ENCODE measurements at places on chromosomes 7 and 10.
A peak's percentile ranks its signal among the peaks of the same experiment; 100 is the strongest.

DNA sequence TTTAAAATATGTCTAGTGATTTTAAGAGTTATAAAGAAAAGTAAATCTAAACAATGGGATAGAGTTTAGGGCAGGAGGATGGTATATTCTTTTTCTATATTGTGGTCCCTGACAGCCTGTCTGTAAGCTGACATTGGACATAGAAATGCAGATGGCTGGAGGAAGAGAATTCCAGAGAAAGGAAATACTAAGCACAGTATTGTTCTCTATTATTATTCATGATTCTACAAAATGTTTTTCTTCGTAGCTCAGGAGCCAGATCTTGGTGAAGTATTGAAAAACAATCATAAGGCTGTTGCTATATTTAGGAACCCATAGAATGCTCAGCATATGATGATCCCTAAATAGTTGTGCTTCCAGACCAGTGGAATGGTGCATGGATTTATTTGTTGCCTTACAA is 117.0 kb upstream of the FAM3C start:
- DNase-seq: no peak

DNA sequence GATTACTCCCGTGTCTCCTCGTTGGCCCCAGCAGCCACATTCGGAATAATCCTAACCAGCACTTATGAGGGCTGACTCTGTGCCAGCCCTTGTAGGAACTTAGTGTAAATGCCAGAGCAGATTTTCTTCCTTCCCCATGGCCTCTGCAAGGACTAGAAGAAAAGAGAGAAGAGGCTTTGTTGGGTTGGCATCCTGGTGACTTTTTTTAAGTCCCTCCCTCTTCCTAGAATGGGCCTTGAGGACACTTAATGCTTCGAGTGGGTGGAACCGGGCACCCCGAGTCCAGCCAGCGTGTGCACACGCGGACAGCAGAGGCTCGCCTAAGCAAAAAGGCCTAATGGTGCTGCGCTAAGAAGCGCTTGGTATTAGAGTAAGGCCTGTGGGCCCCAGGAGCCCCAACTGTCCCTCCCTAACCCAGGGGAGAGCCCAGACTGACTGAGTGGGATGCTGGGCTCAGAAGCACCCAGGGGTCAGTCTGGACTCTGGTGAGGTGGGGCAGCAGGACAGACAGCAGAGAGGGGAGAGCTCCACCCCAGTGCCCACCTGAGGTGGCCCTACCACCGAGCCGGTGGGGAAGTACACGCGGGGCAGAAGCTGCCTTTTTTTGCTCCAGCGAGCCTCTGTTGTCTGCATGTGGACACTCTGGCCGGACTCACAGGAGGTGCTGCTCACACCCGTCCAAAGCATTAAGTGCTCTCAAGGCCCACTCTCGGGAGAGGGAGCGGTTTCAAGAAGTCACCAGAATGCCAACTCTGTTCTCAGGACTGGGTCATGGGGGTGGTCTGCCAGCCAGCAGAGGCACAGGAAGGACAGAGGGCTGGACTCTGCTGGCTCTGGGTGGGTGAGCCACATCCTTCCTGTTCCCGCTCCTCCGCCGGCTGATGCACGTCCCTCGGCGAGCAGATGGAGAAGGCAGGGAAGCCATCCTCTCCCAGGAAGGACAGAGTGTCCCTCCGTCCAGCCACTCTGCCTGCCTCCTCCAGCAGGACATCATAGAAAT is 12.5 kb downstream of the ITPRIP start:
- DNase-seq: no peak

GRCh38 chr10:95221124-95221523 is 27.1 kb downstream of the ACSM6 start:
- peak; percentile 70 for DNase-seq

GRCh38 chr7:35399216-35399615 is 145.3 kb upstream of the TBX20 start:
- no peak for DNase-seq

DNA sequence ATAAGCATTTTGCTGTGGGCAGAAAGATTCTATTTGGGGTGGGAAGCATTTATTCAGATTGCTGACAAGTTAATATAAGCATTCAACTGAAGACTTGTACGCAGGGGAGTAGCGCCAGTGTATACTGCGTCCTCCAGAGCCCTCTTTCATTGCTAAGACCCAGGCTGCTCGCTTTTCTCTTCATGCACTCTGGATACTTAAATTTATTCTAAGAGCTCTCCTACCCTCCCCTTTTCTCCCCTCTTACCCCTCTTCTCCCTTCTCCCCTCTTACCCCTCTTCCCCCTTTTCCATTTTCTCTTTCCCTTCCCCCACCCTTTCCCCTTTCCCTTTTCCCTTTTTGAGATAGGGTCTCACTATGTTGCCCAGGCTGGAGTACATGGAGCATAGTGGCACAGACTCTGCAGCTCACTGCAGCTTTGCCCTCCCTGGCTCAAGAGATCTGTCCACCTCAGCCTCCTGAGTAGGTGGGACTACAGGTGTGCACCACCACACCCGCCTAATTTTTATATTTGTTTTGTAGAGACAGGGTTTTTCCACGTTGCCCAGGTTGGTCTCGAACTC is 125.8 kb downstream of the CDK14 start:
- DNase-seq: no peak

- DNase-seq: no peak
Observed at GRCh38 chr7:107622894-107623293, 37.7 kb upstream of the SLC26A4 start.

DNA sequence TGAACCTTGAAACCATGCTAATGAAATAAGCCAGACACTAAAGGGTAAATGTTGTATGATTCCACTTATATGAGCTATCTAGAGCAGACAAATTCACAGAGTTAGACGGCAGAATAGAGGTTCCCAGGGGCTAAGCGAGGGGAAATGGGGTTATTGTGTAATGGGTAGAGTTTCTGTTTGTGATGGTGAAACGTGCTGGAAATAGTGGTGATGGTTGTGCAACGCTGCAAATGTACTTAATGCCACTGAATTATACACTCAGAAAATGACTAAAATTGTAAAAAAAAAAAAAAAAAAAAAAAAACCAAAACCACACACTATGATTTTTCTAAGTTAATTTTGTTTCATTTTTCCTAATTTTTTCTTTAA is 30.0 kb downstream of the SFXN4 start:
- no peak for DNase-seq

DNA sequence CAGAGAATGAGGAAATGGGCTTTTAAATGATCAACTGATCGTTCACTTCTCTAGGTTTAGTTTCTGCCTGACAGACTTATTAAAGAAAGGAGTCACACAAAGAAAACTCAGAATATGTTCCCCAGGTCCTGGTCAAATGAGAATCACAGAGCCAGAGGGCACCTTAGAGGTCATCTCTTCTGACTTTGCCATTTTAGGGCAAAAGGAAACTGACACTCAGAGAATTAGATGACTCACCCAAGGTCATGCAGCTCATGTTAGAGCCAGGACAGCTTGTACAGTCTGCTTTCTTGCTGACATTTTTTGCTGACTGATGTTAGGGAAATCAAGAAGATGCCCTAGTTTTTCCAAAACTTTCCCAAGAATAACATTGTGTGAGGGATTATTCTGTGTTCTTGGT is 312.7 kb upstream of the SP8 start:
- no peak for DNase-seq

DNA sequence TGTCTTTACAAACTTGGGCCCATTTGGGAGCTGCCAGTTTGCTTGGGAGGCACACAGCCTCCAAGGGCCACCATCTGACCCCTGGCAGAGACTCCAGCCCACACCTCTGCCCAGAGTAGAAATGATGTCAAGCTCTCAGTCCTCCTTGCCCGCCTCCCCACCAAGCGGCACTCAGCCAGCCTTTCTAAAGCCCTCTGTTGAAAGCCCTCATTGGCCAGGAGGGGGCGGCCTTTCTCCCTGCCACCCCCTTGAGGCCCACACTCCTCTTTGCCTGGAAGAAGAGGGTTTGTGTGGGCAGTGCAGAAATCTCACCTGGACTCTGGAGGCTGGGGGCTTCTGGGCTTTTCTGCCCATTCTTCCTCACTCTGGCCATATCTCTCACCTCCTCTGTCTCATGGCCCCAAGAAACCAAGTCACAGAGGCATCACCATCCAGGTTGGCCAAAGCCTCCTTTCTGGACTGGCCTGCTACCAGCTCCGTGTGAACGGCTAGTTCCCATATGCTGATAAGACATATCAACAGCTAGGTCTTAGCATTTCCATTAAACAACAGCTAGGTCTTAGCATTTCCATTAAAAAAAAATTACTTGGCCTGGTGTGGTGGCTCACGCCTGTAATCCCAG is 36.1 kb downstream of the UBTD1 start:
- DNase-seq: no peak

GRCh38 chr7:140674899-140675701 is 2.4 kb downstream of the ADCK2 start:
- no peak for DNase-seq

DNA sequence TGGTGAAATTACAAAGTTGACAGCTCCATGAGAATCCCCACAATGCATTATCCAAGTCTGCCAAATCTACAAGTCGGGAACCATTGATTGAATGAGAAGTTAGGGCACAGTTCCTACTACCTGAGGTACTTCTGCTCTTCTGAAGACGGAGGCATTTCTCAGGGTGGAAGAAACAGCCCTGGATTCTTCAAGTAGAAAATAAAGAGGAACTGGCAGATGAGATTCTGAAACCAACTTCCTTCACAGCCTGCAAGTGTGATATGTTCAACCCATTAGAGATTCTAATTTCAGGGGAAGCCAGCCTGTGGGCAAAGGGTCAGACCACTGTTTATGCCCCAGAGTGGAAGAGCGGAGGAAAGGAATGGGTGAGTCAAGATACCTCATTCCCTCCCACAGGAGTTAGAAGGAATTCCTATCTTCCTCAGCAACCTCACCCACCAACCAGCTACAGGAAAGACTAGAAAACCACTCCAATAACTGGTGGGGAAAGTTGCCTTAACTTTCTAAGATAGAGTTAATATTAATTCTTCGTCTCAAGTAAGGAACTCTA is 50.5 kb upstream of the BMPER start:
- peak; percentile 100 for DNase-seq

DNA sequence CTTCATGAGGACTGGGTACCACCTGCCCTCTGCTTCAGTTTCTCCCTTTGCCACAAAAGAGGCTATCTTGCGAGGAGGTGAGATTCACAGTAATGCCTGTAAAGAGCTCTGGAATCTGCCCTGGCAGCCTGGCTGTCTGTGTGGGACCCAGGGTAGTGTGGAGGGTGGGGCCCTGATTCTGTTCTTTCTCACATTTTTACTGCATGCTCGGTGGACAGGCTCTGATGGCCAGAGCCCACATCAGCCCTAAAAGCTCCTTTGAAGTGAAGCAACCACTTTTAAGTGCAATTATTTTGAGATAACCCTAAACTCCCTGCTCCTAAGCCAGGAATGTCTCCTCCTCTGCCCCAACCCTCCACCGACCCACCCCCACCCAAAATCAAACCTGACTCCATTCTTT is 92.1 kb upstream of the PODXL start:
- no peak for DNase-seq

DNA sequence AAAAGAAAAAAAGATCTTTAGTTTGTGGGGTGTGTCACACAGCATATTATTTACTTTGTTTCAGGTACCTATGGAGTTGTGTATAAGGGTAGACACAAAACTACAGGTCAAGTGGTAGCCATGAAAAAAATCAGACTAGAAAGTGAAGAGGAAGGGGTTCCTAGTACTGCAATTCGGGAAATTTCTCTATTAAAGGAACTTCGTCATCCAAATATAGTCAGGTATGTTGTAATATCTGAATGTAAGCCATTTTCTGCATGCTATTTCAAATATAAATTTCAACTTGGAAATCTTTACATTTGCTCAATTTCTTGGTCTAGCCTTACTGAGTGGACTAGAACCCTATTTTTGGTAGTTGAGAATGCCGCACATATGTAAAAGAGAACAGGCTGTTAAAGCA is 6.4 kb downstream of the CDK1 start:
- DNase-seq: no peak

All from NCI-H226 (cell line).